ENCODE measurements at places on chromosomes 12 and 14.

- no peak for DNase-seq
Observed at GRCh38 chr14:93379831-93380230, 32.8 kb downstream of the COX8C start.

DNA sequence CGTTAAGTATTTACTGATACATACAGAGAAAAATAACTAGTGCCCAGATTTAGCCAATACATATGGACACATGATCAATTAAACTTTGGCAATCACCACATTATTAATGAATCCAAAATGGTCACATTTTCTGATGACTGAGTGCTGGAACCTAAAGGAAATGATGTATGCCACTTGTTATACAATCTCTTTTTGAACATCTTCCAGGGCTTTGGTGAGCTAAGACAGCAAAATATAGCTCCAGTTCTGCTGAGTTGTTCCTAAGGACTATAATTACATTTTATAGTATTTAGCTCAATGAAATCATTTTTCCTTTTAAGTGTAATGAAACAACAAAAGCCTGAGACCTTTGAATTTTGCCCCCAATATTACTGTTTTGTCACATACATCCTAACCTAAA, 329.1 kb upstream of the ATP2B1 start:
- DNase-seq = no peak

GRCh38 chr12:27359578-27360340, 27.1 kb downstream of the BMAL2 start:
- no peak for DNase-seq

DNA sequence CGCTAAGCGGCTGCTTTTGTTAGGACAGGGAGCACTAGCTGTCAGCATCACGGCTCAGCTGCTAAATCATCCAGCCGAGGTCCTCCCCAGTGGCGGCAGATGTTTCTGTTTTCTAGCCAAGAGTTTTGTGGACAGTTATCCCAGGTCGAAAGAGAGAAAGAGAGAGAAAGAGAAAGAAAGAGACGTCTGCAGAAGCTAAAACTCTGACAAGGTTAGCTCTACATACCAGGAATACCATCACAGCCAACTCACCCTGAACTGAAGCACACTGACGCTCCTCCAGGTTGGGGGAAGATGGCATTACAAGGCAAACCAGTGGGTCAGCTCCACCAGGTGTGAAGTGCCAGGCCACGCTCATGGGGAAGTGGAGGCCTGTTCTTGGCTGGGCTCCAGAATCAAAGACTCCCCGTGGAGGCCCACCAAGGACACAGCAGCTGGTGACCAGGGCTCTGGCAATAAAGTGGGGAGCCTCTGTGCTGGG, 64.9 kb upstream of the DICER1 start:
- no peak for DNase-seq

- DNase-seq = no peak
Observed at GRCh38 chr14:24774187-24774915, 140.4 kb upstream of the GZMB start.

GRCh38 chr12:106581543-106582248, 1.1 kb upstream of the RFX4 start:
- DNase-seq = peak; percentile 21

GRCh38 chr12:123363390-123363739, 1.3 kb downstream of the SBNO1 start:
- DNase-seq = no peak

DNA sequence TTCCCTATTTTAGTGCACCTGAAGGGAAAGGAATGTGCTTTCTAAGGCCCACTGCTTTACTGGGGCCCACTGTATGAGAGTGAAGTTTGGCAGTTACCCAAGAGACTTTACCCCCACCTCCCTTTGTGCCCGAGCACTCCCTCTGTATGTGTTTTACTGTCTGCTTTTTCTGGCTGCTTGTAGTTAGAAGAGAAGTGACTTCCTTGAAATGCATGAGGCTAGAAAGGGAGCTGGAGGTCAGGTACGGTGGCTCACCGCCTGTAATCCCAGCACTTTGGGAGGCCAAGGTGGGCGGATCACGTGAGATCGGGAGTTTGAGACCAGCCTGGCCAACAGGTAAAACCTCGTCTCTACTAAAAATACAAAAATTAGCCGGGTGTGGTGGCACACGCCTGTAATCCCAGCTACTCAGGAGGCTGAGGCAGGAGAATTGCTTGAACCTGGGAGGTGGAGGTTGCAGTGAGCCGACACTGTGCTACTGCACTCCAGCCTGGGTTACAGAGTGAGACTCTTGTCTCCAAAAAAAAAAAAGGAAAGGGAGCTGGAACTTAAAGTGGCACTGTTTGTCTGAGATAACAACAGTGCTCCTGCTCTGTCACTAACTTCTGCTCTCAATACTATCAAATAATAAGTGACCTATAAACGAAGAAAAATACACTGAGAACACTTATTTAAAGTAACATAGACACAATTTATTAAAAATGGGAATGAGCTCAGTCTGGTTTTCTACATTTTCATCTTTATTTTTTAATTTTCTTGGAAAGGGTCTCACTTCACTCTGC, 5.8 kb downstream of the TRIP11 start:
- DNase-seq = no peak

DNA sequence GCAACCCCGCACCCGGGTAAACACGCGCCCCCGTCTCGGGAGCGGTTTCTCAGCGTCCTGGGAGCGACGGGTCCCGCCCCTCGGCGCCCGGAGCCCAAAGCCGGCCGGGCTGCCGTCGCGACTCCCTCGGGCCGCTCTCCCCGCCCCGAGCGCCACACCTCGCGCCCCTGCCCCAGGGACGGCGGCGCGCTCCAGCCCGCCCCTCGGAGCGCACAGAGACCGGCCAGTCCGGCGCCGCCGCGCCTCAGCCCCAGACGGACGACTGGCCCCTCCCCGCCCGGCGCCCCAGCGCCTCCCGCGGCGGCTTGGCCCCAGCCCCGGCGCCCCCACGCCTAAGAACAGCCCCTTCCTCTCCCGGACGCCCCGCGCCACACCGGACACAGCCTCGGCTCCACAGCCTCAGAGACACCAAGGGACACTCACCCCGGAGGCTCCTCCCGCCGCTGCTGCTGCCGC, 411 bp downstream of the BTBD7 start:
- DNase-seq = peak; percentile 53

- DNase-seq = peak; percentile 14
Observed at GRCh38 chr12:57983146-57983857, 41.9 kb downstream of the ATP23 start.

DNA sequence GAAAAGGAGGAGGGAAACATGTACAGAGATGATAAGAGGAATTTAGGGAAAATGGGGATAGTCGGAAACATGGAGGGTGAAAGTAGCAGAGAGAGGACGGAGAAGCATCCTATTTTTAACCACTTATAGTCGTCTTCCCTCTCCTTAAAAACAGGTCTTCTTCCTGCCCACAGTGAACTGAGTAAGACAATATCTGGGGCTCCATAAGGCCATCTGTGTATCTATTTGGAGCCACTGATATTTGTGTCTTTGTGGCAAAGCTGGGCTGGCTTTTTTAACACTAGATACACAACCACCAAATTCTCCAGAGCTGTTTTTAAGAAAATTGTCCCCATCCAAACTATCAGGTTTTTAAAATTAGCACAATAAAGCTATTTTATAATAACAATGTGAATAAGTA, 109.5 kb upstream of the RAP1B start:
- no peak for DNase-seq

GRCh38 chr12:42639556-42639955, 50.0 kb upstream of the PRICKLE1 start:
- DNase-seq = no peak

- DNase-seq = no peak
Observed at GRCh38 chr14:92709340-92710000, 39.0 kb downstream of the LGMN start.

DNA sequence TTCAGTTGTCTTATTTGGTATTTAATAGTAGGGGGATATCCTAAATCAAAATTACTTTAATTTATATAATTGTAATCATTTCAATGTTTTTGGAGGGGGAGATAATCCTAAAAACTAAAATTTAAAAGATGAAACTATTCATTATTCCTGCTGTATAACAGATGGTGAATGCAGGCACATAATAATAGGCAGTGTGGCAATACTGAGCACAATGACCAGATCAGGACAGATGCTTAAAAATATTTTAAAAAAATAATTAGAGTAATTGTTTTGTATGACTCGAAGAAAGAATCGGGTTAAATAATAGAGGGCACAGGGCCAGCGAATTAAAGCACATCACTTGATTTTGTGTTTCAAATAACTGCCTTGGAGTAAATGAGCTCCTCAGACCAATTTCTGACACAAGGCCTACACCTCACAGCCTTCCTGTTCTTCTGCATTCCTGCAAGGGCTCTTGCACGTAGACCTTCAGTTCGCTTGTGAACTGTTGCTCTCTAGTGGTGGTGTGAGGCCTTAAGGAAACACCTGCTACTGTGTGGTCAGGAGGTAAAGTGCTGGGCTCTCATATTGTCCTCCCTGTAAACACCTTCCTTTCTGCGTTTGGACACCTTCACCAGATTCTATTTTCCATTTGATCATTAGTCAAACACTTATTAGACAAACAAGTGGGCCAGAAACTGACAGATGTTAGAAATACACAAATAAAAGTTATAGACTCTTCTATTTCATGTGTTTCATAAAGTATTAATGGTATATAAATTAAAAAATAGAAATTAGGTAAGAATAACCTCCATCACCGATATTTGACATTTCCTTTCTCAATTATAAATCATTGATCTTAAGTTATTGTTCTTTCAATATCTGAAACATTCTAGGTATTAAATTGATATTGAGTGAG, 29.3 kb upstream of the KLRF1 start:
- DNase-seq = peak; percentile 61

DNA sequence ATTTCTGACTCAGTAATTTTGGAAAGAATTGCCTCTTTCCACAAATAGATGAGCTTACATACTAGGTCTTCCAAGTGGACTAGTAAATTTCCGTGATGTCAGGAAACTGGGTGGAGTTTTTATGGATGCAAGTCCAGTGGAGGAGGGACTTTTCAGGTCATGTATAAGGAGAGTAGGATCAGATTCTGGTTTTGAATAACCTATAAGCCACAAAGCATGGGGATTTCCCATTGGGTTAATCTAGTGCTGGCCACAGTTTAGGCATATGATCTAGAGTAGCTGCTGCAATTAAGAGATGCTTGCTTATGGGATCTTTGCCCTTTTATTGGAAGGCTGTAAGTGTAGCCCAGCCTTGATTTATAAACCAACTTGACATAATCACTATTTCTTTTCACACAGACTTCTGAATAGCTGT, 33.8 kb downstream of the STK38L start:
- peak; percentile 16 for DNase-seq

DNA sequence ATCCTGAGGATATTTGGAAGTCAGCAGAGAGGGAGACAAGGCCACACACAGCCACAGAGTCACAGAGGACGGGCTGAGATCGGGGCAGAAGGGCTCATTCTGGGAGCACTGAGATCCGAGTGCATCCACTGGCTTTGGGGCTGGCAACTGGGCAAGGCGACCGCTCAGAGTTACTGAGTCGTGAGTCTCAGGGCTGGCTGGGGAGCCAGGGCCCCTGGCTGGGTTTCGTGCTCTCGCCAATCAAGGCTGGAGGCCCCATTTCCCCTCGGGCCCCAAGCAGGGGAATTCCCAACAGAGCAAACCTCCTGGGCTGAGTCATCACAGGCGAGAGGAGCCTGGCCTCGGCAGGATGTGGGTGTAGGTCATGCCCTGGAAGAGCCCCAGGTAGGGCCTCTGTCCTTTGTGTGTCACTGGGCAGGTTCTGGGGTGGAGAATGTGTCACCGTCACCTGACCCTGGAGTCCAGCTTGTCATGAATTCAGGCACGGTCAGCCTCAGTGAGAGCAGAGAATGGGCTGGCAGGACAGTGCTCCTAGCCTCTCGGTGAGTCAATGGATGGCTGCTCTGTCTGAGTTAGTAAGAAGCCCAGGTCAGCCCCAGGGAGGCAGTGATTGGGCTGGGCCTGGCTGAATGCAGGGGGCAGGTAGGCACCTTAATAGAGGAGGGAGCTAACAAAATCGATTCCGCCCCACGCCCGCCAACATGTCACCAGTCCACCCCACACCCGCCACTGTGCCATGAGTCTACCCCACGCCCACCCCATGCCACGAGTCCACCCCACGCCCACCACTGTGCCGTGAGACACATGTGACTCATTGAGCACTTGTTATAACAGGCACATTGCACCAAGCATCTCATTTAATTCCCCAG, 16.9 kb downstream of the ASB2 start:
- DNase-seq = peak; percentile 92

DNA sequence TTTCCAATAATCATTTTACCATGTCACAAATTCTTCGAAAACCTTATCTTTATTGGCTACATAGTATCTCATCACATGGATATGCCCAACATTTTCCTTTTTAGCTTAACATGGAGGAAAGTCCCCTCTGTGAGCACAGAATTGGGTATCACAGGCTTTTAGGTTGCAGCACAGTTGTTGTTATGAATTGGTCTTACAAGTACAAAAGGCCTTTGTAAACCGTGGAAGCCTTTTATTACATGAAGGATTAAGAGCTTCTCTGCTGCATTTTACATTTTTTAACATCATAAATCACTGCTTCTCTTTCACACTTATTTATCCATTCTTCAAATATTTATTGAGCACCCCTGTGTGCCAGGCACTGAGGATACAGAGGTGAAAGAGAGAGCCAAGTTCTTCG, 26.2 kb downstream of the UBE3B start:
- DNase-seq = no peak

- DNase-seq = no peak
Observed at GRCh38 chr12:130504110-130504839, 166.6 kb downstream of the PIWIL1 start.

GRCh38 chr14:50082784-50083466, 33.4 kb downstream of the VCPKMT start:
- DNase-seq = peak; percentile 84

GRCh38 chr12:112191840-112192321, 66.5 kb downstream of the TRAFD1 start:
- DNase-seq = no peak

- no peak for DNase-seq
Observed at GRCh38 chr14:49860988-49861698, 8.6 kb upstream of the NEMF start.

DNA sequence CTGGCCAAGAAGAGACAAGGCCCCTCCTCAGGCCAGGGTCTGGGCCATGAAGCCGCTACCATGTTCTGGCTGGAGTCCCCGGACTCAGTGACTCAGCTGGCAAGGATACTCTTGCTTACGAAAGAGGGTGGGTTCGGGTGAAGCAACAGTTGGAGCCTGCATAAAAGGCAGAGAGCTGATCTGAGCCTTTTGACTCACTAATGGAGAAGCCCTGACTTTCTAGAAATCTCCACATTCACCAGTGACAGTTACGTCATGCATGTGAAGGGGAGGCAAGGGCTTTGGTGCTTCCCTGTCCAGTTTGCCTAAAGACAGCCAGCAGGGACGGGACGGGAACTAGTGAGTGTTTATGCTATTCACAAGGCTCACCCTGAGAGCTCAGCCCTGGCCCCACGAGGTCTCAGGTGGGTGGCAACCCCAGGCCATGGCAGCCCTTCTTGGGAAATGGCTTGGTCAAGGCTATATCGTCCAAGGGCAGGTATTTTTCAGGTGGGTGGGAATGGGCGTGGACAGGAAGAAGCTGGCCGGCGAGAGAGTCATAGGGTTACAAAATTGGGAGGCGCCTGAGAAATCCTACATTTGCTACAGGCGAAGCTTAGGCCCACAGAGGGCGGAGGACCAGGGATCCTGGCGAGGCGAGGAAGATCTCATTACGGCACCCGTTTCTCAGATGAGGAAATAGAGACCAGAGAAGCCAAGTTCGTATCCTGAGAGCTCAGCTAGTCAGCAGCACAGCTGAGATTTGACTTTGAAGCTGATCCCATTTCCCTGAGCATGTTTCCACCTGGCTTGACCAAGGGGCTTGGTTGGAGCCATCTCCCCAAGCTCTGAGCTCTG, 314.6 kb downstream of the BCL11B start:
- no peak for DNase-seq

- DNase-seq = no peak
Observed at GRCh38 chr14:55151601-55152000, 22.5 kb downstream of the LGALS3 start.

- DNase-seq = no peak
Observed at GRCh38 chr12:25319233-25319984, 68.7 kb upstream of the KRAS start.

Data from activated naive CD8-positive, alpha-beta T cell treated with anti-CD3 and anti-CD28 coated beads, Interleukin-2, amount 50 U/mL, for 24 hours (primary cell).